ENCODE measurements at places on chromosomes 6 and 20. TPM values are rescaled to one million over a fixed set of nuclear protein-coding genes. Genes with fewer than 3 reads are reported as not detected.
A peak's percentile ranks its signal among the peaks of the same experiment; 100 is the strongest.

Gene THEMIS
- not detected for total RNA-seq

Gene POPDC3
- 6.7 TPM for total RNA-seq

Gene LGSN
- under 0.01 TPM for total RNA-seq

DNA sequence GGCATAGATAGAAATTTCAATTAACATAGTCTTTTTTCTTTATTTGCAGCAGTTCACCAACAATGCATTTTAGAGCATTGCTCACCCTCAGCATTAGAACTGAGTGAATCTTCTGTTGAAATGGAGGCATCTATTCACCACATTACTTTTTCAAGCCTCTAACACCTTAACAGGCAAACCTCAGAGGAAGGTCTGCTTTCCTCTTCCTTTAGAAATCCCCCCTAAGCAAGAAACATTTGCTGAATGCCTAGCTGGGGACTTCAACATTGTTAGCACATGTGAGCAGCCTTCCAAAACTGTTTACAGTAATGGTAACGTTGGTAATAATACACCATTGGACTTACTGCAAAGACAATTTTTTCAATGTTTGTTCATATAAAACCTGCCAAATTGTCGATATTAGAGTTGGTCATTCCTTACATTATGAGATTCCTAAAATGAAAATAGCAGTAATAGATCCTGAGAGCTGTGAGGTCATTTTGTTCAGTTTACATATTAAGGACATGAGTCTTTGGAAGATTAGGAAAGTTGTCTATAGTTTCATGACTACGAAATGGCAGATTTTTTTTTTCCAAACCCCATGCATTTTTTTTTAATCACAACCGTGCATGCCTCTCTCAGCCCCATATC is 20.6 kb upstream of the AKIRIN2 start:
- DNase-seq: no peak
- H3K4me1 ChIP-seq: peaks cover 12% of the 10 kb centered on the region
- H3K36me3 ChIP-seq: no peaks in the 10 kb centered on the region
- H3K27me3 ChIP-seq: no peaks in the 10 kb centered on the region
- H3K27ac ChIP-seq: peak overlapping the region; percentile 70
- H3K4me3 ChIP-seq: no peak overlapping the region

DNA sequence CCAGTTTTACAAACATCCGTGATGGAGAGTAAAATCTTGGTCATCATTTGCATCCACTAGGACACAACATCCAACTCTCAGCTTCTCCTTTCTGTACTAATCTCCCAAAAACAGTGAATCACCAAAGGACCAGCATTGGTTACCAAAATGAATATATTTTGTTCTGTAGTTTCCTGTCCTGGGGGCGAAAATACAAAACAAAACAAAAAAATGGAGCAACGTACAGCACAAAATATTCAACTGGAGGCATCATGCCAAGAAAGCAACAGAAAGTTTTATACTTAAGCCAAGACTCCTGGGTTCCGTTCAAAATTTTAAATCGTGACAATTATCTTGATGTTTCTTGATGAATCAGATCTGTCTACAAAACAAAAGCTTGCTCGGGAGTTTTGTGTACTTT is 126.6 kb upstream of the CCDC28A start:
- H3K27ac ChIP-seq: peak overlapping the region; percentile 17
- no peaks in the 10 kb centered on the region for H3K27me3 ChIP-seq
- no peaks in the 10 kb centered on the region for H3K4me1 ChIP-seq
- H3K4me3 ChIP-seq: peak overlapping the region; percentile 52
- DNase-seq: peak; percentile 64

DNA sequence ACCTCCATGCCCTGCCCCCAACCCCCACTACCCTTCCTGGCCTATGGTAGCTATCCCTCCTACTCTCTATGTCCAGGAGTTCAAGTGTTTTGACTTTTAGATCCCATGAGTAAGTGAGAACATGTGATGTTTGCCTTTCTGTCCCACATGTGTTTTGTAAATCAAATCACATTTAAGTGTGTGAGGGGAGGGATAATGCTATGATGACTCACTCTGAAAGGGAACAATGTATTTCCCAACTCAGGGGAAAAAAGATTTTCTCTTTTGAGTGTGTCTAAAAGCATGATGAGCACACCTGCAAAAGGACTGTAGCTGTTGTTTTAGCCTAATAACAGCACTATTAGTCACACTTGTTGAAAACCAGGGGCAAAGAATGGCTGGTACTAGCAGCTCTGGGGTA is 193.7 kb downstream of the GJA10 start:
- no peaks in the 10 kb centered on the region for H3K36me3 ChIP-seq
- peaks cover 4% of the 10 kb centered on the region for H3K4me1 ChIP-seq
- peak; percentile 86 for DNase-seq

DNA sequence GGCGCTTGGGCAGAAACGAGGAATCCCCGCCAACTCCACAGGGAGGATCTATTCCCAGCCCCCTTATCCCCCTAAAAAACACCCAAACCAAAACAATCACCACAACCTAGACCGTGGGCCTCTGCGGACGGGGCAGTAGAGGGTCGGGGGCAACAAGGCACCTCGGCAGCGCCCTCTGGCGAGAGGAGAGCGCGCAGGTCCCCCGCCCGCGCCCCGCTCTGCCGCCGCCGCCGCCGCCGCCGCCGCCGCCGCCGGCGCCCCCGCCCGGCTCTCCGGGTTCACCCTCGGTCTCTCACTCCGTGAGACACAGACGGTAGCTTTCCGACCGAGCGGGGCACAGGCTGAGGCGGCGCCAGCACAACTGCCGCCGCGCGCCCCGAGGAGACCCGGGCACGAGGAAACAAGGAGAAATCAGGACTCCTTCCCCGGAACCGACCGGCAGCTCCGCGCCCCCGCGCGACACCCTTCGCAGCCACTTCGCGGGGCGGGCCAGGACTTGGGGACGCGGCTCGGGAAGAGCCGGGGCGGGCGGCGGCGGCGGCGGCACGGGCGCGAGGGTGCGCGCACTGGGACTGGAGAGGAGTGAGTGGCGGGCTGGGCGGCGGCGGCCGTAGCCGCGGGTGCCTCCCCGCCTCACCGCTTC is at the start of gene SLC35F1:
Gene SLC35F1 (plus strand): TSS at position 307 of the 643 bp plus-strand sequence.
- H3K36me3 ChIP-seq: no peaks in the 10 kb centered on the region
- peaks cover 8% of the 10 kb centered on the region for H3K27me3 ChIP-seq
- H3K27ac ChIP-seq: no peak within 1 kb of the TSS
- H3K4me1 ChIP-seq: no peaks in the 10 kb centered on the region
- peak within 1 kb of the TSS; percentile 37 for H3K4me3 ChIP-seq
